ENCODE measurements at places on chromosomes 1 and 21. TPM values are rescaled to one million over a fixed set of nuclear protein-coding genes. Genes with fewer than 3 reads are reported as not detected.

DNA sequence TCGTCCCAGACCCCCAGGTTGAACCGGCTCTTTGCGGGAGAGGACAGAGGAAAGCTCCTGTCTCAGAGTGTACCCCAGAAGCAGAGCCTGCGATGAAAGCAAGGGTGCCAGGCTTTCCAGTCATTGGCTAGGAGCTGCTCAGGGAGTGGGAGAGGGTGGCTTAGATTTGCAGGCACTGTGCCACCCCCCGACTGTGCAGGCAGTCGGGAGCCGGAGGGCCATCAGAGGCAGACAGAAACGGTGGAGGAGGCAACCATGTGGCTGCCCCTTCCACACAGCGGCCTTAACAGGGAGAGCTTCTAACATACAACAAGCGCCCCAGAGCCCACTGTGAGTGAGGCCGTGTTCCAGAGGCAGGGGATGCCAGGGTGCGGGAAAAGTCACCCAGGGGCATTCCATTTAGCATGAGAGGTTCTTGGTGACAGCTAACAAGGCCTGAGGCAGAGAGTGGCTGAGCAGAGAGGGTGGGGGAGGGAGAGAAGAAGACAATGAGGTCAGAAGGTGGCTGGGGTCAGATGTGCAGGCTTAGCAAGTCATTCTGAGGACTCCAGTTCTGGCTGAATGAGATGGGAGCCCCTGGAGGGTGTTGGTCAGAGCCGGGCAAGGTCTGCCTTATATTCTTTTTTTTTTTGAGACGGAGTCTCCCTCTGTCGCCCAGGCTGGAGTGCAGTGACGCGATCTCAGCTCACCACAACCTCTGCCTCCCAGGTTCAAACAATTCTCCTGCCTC lies 9.5 kb upstream of the C1orf167 start:
- no peak for DNase-seq

HMGCS2 gene
- total RNA-seq: not detected

DNA sequence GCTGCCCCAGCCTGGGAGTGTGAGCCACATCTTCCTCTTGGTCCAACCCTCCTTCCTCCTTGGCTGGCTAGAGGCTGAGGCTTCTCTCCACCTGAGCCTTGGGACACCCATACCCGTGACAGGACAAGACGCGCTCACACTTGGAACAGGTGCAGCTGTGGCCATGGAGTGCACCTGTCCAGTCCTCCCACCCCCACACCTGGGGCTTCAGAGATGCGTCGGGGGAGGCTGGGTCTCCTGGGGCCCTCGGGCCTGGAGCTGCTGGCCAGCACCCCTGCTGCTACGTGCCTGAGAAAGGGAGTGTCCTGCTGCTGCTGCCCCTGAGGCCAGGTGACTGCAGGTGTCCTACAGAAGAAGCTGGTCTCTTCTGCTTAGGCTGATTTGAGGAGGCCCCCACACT lies 37.0 kb upstream of the TMEM52 start:
- no peak for DNase-seq

GRCh38 chr1:150566589-150567340 lies 12.6 kb downstream of the MCL1 start:
- no peak for DNase-seq

MAN1C1 gene
- 8.8 TPM for total RNA-seq

DNA sequence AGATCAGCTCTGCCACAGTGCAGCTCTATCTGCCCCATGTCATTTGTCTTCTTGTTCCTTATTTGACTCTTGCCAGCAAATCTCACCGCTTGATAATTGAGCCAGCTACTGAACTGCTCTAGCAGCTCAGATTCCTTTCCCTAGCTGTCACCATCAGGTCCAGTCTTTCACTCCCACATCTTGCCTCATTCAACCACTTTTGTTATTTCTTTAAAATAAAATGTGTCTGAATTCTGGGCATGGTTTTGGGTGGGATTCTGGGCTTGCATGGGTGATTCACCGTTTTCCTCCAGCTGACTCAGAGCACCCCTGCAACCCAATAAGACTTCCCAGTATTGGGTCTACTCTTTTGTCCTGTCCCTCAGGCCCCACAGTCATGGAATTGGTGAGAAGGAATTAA lies 215.7 kb downstream of the DSCAM start:
- DNase-seq: no peak

DNA sequence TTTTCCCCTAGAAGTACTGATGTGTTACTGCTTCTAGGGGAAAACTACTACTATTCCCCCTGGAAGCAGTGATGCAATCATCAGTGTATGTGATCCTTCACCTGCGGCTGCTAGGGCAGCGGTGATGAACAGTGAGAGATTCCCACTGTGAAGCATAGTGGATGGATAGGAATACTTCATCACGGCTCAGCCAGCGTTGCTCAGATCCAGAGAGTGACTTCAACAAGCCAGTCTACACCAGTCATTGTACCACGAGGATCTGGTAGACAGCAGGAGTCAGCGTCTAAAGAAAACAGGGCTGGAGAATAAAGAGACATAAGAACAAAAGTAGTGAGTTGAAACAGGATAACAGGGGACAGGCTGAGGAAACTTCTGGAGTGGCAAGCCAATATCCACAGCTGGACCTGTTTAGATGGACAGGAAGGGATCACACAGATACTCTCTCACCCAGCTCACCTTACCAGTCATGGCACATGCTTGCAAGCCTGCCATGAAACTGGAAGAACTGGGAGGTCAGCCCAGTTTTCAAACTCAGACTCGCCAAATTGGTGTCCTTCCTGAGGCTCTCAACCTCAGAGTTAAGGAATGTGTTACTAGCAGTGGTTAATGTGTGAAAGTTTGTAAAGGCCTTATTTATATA lies 42.4 kb upstream of the LRRC52 start:
- DNase-seq: no peak

CREB3L4 gene
- 6.9 TPM for total RNA-seq

GRCh38 chr1:80054129-80054528 lies 1047.6 kb upstream of the ADGRL4 start:
- DNase-seq: peak; percentile 14

- no peak for DNase-seq
Observed at GRCh38 chr21:35819134-35819533, 241.2 kb downstream of the SETD4 start.

GJA4 gene
- not detected for total RNA-seq

- DNase-seq: no peak
Observed at GRCh38 chr1:214466403-214467077, 84.9 kb downstream of the PTPN14 start.

GRCh38 chr1:245493029-245493428 lies 338.2 kb downstream of the KIF26B start:
- no peak for DNase-seq

JAM2 gene
- total RNA-seq: 34.0 TPM

GRCh38 chr1:93813076-93813475 lies 65.9 kb downstream of the DNTTIP2 start:
- no peak for DNase-seq

- no peak for DNase-seq
Observed at GRCh38 chr21:27535188-27535587, 568.3 kb upstream of the ADAMTS5 start.

DNA sequence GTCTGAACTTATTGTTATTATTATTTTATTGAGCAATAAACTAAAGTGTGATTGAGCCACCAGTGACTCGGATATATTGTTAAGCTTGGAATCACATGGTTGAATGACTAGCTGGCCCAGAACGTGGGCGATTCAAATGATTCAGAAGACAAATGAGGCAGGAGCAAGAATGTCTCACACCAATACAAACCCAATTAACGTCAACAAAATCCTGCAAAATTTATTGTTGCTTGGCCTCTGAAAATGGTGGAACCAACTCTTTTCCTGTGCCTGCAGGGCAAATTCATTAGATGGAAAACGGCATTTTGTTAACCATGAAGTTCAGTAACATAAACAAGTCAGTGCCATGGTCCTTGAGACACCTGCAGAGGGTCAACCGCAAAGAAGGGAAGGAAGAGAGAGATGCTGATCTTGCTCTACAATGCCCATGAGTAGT lies 482.0 kb downstream of the SETD4 start:
- DNase-seq: peak; percentile 12

DNA sequence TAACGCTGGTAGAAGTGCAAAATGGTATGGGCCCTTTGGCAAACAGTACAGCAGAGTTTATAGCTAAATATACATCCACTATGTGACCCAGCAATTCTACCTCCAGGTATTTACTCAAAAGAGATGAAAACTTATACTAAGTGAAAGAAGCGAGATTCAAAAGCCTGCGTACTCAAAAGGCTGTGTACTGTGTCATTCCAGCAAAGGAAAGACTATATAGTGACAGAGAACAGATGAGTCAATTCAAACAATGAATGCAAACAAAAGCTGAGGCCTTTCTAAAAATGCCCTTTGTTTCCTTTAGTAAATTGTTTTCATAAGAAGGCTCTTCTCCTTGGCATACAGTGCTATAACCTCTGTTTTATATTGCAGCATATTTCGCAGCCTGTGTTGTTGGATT lies 268.8 kb upstream of the CSF3R start:
- DNase-seq: no peak

FCRL1 gene
- not detected for total RNA-seq

COX20 gene
- 31.3 TPM for total RNA-seq

DNA sequence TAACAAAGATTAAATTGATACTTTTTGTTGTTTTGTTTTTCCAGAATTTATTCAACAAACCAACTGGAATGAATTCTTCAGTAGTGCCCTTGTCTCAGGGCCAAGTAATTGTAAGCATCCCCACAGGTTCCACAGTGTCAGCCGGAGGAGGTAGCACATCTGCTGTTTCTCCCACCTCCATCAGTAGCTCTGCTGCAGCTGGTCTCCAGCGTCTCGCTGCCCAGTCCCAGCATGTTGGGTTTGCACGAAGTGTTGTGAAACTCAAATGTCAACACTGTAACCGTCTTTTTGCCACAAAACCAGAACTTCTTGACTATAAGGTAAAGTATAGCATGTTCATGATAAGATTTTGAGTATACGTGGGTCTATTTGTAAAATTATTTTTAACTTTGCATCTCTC lies 118.5 kb downstream of the ZMYM4 start:
- no peak for DNase-seq

TMEM51 gene
- 9.5 TPM for total RNA-seq

DNA sequence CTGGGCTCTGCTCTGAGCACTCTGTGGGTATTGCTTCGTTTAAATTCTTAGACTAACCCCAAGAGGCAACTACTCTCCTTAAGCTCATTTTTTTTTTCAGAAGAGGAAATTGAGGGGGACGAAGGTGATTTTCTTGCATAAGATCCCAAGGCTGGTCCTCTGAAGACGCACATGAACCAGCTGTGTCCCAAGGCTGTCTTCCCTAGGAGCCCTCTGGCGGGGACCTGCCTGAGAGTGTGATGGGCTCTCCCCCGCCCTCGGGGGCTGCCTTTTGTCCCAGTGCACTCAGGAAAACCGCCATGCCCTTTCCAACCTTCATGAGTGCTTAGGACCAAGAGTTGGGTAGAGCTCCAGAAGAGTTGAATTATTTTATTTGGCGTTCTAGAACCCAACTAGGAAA lies 21.7 kb downstream of the UMODL1 start:
- no peak for DNase-seq

DNA sequence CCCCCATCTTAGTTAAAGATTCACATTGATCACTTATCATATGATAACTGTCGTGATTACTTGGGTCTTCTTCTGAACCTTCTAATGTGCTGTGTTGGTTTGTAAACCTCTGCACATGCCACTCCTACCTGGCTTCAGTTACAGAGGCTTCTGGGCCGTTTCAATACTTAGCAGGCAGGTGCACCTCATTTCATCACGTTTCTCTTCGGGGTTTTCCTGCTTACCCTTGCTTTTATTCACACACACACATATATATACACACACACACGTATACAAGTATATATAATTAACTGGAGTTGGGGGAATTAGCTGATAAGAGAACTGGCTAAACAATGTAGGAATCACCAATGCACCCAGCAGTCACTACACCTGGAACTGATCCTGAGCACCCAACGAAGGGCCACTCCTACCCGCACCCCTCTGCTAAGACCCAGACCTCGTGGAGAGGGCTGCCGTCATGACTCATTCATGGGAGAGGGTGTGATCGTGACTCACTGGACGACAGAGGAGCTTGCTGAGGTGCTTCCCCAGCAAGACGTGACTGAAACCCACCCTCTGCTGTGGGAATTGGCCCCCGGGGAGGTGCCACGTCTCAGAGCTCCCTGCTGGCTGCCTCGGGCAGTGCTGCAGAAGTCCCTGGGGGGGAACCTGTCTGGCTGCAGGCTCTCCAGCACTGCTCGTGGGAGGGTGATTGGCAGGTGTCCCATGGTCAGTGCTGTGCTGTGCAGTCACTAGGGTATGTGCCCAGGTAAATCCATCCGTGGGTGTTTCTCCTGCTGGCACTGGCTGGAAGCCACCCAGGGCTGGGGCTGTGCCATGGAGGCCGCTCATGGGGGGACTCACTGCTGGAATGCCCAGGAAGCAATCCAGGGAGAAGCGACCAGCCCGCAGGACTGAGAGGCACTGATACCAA lies 166.6 kb downstream of the DYRK1A start:
- peak; percentile 59 for DNase-seq

IVL gene
- total RNA-seq: not detected

- no peak for DNase-seq
Observed at GRCh38 chr1:47828978-47829377, 168.2 kb downstream of the TRABD2B start.

GRCh38 chr1:23019863-23020625 lies 776 bp downstream of the KDM1A start:
- DNase-seq: peak; percentile 32

DNA sequence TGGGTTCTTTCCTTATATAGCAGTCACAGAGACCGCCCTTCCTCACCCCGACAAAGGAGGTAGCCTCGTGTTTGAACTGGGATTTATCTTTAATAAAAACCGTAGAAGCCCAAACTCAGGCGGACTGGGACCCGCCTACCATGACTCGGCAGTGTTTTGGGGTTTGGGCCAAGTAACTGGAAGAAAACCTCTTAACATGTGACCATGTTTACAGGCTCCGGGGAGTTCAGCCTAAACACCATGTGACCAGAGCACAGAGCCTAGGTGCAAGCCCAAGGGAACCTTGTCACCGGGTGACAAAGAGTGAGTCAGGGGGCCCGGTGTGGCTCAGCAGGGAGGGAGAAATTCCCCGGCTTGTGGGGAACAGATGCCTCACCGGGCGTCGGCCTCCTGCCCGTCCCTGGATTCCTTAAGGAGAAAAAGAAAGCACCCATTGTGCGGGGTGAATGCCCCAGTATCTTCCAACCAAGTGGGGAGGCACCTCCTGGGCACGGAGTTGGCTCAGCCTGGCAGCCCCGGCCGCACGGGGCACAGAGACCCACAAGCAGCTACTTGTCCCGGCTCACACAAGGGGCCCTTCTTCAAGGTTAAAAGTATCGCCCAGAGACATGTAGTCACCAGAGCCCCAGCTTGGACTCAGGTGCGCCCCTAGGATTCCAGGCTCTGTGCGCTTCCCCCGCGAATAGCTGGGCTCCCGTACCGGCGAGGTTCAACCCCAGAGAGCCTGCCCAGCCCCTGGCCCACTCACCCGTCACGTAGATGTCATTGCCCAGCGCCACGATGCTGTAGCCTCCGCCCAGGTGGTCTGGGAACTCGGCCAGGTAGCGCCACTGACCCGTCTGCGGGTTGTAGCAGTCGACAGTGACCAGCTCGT lies 1.4 kb downstream of the KLHL21 start:
- DNase-seq: peak; percentile 92

- DNase-seq: no peak
Observed at GRCh38 chr1:167418391-167418790, 99.9 kb downstream of the CD247 start.
